H9 (cell line): ENCODE measurements at places on chromosomes 3 and 15.

GRCh38 chr3:186788482-186789370, 5.3 kb downstream of the EIF4A2 start:
- DNase-seq: no peak

GRCh38 chr3:16316847-16317560, 52.0 kb downstream of the OXNAD1 start:
- no peak for DNase-seq

DNA sequence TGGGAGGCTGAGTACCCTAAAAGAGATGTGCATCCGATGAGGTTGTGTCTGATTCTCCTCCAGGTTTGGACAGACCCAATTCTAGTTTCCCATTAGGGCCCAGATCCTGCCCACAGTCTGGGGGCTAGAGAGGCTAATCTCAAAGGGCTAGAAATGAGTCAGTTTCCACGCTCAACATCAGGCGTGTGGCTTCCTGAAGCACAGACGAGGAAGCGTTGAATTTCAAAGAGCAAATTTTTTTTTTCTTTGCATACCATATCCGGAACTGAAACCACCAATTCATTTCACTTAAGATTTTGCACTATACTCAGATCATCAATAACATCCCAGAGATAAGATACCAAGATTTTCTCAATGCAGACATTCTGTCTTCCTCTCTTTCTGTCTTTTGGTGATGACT, 173.8 kb upstream of the BCL6 start:
- no peak for DNase-seq

- DNase-seq: no peak
These were observed 16.6 kb downstream of the EIF4E3 start for GRCh38 chr3:71708476-71709105.

DNA sequence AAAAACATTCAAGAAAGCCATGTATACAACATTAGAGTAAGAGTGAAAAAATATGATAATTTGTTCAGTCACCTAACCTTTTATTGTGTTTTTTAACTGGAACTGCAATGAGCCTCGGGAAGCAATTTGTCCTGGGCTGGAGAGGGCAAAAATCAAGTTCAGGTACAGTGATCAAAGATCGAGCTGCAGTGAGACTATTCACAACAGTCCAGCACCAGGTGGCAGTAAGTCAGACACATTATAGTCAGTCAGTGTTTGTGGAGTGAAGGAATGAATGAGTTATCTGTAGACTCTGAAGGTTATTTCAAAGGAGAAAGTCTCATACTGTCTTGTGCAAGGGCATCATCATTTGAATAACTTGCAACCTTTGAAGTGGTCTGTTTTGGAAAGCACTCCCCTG, 116.6 kb downstream of the CHDH start:
- no peak for DNase-seq

- no peak for DNase-seq
These were observed 103.3 kb downstream of the IL1RAP start for GRCh38 chr3:190617185-190617584.

- no peak for DNase-seq
These were observed 317.5 kb upstream of the IGF1R start for GRCh38 chr15:98330692-98331435.

GRCh38 chr15:99446565-99447496, 119.0 kb upstream of the MEF2A start:
- peak; percentile 38 for DNase-seq

DNA sequence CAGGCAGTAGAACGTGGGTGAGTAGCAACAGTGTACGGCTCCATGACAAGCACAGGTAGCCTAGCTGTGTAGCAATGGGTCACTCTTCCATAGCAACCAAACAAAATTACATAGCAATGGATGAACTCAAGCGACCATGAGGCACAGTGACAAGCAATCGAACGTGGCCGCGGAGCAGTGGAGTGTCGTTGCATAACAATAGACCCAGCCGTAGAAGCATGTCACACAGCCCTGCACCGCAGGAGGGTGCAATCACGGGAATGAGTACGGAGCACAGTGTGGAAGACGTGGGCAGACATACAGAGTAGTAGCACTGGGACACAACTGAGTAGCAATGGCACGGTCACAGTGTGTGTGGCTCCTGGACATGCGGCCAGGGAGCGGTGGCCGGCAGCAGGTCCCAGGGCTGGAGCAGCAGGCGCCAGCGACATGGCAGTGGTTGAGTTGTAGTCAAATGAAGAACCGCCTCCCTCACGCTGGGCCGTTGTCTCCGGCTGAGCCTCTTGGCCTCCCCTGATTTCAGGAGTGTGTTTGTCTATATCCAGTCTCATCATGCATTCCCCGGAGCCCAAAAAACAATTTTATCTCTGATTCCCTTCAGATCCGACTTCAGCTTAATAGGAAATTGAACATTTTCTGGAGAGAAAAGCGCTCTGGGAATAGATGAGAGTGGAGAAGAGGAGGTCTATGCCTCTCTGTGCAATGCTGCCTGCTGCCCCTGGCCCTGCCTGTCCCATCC, 64.1 kb downstream of the CCDC33 start:
- peak; percentile 62 for DNase-seq

DNA sequence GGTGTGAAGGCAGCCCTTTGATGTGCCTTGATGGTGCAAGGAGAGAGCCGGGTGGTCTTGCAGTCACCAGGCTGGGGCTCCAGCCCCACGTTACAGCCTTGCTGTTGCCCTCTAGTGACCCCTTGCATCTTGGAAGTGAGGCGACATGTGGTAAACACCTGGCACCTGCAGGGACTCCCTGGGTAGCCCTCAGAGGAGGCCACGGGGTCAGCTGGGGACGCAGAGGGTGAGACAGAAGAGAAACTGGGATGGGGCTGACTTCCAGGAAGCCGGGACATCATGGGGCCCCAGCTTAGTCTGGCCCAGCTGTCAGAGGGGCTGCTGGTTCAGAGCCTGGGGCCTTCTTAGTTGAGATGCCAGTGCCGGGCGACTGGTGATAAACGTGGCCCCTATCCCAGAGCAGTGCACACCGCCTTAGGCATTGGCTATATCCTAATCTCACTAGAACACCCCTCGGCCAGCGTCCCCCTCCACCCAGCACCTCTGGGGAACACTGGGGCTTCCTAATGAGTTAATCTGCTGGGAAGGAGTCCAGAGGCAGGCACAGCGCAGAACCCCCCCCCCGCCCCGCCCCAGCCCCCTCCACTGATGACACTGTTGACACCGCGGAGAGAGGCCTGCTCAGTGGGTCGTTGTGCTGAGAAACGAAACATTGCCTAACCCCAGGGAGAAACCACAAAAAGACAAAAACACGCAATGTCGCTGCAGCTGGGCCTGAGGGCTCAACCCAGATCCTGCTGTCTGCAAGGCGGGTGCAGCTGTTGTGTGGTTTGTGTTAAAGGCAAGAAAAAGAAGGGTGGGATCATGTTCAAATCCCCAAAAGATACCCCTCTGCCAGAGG, 60.5 kb upstream of the KLF13 start:
- DNase-seq: peak; percentile 31

- DNase-seq: no peak
These were observed 26.9 kb downstream of the PXK start for GRCh38 chr3:58359621-58360020.

- DNase-seq: peak; percentile 52
These were observed 10.0 kb downstream of the ARMC8 start for GRCh38 chr3:138197058-138197457.

- no peak for DNase-seq
These were observed 38.7 kb downstream of the ROBO1 start for GRCh38 chr3:79729096-79729495.

DNA sequence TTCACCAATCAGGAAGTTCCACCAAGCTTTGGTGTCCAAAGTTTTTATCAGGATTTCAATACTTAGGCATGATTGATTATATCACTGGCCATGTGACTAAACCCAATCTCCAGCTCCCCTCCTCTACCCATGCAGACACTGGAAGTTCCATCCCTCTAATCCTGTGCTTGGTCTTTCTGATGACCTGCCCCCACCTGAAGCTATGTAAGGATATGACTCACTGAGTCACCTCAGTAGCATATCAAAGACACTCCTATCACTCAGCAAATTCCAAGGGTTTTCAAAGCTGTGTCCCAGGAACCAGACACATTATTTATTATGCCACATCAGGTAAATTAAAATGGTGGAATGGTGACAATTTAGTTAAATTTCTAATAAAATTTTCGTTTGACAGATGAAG, 158.9 kb downstream of the TAFA4 start:
- DNase-seq: no peak

- DNase-seq: no peak
These were observed 15.9 kb upstream of the SPTSSB start for GRCh38 chr3:161386991-161387770.

- DNase-seq: no peak
These were observed 130.5 kb downstream of the KLF13 start for GRCh38 chr15:31457161-31457560.

- no peak for DNase-seq
These were observed 306.8 kb downstream of the NTRK3 start for GRCh38 chr15:87949575-87950223.

GRCh38 chr3:186283651-186284348, 78.2 kb downstream of the DGKG start:
- no peak for DNase-seq

DNA sequence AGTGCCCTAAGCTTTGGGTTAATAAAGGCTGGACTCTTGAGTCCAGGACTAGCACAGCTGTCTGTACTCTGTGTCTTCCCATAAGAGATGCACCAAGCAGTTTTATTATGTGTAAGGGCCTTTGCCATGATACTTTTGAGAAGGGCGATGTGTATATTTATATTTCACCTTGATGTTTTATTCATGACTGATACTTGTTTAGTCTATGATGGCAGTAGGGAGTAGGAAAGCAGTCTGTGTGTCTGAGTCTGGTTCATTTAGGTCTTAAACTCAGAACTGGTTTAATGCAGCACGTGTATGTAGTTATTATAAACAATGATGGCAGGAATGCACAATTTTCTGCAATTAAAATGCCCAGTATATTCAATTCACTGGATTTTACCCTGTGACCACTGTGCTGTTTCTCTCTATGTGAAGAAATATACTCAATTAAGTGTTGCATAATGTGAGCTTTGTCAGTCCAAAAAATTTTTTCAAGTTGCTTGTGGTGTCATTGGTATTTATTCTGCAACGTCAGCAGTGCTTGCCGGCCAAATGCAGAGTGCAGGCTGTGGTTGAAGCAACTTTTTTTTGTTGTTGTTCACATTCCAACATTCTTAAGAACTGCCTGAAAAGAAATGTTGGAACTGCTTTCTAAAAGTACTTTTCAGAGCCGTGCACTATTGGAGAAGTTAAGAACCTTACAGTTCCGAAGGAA, 423.7 kb upstream of the SEMA6D start:
- no peak for DNase-seq

- no peak for DNase-seq
These were observed 288.0 kb upstream of the BCHE start for GRCh38 chr3:166125179-166125578.

- DNase-seq: no peak
These were observed 31.4 kb downstream of the FNDC3B start for GRCh38 chr3:172070802-172071201.

- no peak for DNase-seq
These were observed 56.1 kb upstream of the HERC1 start for GRCh38 chr15:63889831-63890230.

DNA sequence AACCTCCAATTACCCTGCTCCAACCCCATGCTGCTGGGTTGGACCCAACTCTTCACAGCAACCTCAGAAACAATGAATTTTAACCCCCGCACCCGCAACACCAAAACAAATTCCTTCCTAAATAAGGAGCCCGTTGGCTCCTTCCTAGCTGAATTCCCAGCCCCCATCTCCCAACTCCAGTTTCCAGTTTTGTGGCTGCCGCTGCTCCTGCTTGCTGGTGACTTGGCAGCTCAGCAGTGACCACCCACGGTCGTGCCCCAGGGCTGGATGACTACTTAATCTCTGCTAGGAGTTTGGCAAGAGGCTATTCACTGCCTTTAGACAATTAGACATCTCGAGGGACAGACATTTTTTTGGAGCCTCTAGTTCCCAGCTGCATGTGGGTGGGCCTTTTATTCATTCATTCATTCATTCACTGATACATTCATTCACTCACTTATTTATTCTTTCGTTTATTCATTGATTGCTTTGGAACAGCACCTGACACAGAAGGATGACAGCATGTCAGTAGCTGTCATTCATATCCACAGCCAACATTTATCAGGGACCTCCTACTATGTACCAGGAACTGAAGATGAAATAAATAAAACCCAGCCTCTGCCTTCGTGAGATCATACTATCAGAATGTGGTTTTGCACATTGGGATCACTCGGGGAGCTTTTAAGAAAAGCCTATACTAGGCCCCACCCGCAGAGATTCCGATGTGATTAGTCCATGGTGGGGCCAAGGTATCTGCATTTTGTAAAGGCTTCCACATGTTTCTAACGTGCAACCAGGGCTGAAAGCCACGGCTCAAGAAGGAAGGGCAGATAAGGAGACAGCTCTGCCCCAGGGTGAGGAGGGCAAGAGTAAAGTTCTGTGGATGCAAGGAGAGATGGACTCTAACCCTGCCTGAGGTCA, 256.5 kb downstream of the SHQ1 start:
- no peak for DNase-seq

DNA sequence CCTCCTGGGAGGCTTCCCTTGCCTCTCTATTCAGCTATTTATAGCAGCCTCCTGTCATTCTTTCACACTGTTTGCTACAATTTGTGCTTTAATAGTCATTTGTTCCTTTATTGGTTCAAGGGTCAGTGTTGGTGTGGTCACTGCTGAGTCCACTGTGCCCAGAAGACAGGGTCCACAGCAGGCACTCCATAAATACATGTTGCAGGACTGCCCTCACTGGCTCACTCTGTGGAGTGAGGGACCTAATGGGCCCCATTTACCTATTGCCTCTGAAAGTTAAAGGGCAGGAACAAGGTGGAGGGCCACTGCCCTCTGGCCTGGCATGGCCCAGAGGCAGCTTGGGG, 16.8 kb downstream of the MST1R start:
- no peak for DNase-seq

DNA sequence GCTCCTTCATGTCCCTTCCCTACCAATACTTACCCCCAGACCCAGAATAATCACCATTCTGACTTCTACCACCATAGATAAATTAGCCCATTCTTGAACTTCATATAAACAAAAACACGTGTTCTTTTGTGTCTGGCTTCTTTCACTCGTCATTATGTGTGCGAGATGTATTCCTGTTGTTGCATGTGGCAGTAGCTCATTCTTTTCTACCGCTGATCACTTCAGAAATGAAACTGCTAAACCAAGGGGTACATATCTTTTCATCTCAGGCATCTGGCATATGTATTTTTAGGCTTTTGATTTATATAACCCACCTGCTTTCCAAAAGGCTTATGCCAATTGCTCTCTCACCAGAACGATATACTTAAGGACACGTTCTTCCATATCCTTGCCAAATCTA, 13.8 kb upstream of the SCG3 start:
- no peak for DNase-seq
